Brain microvascular endothelial cell (primary cell): ENCODE measurements at places on chromosomes 2 and 18.

GRCh38 chr2:83191316-83191715 lies 1267.8 kb downstream of the SUCLG1 start:
- DNase-seq = peak; percentile 11

- DNase-seq = no peak
Observed at GRCh38 chr2:11805920-11806319, 59.5 kb downstream of the LPIN1 start.

DNA sequence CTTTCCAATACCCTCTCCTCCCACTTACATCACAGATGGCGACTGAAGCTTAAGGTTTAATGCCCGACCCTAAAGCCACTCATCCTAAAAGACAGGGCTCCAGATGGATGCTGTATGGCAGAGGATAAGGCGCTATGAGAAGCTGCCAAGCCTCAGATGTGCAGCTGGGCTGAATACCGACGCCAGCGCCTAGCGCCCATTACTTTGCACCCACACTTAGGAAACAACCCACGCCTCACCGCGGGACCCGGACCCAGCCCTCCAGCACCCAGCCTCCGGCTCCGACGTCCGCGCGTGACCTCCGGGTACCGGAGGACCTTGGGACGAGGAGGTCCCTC lies 335 bp downstream of the TRAK2 start:
- no peak for DNase-seq

DNA sequence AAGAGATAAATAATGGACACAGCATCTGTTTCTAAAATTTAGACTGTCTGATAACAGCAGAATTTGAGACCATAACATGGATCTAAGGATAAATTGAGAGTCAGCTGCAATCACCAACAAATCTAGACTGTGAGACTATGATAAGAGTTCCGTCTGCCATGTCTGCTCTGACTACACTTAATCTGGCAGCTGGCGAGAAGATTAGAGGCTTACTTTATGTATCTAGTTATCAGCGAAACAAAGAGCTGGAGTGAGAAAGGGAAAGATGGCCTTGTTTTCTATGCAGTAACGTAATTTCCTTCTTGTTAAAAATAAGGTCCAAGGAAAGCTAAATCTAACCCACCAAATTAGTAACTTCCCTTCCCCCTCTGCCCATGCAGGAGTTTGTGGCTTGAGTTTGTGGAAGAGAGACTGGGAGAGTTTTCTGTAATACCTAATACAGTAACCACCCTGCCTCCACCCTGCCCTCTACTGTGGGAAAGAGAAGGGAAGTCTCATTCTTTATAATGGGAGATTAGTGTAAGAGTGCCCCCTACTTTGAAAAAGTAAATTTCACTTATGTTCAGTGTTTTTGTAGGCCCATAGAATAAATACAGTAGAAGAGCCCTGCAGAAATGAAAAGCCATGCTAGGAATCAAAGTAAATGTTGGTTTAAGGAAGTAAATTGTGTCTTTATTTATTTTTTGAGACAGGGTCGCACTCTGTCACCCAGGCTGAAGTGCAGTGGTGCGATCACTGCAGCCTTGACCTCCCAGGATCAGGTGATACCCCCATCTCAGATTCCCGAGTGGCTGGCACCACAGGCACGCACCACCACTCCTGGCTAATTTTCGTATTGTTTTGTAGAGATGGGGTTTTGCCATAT lies 27.5 kb downstream of the EML4 start:
- DNase-seq = peak; percentile 67

DNA sequence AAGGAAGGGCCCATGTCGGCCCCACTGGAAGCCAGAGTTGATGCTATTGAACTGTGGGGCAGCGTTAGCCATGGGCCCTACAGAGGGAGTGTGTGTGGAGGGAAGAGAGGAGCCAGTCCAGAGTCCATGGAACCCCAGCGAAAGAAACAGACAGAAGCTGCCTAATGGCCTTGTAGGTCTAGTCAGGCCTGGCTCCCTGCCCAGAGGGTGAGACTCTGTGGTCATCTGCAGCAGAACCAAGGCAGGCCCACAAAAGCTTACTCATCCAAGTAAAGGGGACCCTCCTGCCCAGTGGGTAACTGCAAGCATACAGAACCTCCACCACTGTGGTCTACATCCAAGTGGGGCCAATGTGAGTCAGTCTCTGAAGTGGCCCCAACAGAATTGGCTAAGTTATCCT lies 439.8 kb downstream of the TGIF1 start:
- peak; percentile 39 for DNase-seq

DNA sequence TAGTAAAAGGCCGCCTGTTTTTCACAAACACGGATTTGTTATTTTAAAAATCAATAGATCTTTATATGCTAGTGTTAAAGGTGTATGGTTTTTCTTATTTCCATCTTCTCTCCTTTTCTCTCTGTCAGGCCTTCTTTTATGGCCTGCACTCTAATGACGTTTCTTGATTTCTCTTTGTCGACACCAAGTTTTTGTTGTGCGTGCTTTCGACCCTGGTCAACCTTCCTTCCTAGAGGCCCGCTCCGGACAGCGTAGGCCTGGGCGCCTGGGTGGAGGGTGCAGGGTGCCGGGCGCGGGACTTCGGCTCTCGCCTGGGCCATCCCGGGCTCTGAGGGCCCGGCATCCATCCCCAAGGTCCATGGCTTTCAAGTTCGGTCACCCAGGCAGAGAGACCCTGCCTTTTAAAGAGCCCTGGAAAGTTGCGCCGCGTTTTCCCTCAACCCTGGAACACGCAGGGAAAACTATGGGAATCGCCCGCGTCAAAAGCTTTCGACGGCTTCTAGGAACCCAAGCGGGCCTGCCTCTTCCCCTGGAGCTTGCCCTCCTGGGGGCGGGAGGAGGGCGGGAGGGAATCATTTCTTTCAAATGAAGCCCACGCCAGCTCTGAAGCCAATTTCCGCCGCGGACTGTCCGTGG lies 4.1 kb upstream of the SATB2 start:
- no peak for DNase-seq

DNA sequence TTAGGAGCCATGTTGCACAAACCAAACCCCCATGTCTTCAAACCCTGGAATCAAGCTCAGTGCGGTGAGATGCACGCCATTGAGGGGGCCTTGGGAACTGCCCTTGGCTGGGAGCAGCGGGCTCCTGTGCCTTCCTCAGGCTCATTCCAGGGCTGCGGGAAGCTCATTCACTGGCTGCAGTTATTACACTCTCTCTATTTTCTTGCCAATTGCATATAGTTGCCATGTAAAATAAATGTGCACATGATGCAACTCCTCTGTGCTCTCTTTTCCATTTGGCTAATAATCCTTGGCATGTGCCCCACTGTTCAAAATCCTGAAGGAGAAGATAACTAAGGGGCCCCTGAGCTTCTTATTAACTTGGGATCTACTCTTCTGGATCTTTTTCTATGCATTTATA lies 74.7 kb downstream of the KCTD1 start:
- DNase-seq = no peak

DNA sequence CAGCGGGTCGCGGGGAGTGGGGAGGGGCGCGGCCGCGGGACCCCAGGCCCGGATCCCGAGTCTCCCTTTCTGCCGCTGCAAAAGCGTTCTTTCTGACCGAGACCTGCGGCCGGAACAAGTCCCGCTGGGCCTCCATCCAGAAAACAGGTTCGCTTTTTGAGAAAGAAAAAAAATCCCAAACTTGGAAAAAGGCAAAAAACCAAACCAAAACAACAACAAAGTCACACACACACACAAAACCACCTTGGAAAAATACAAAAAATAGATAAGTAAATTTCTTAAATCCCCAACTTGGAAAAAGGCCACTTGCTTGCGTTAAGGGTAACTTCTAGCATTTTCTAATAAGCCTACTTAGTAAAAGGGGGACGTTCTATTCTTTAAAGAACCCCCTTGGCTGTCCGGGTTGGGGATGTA lies 250 bp upstream of the CHST10 start:
- DNase-seq = no peak

DNA sequence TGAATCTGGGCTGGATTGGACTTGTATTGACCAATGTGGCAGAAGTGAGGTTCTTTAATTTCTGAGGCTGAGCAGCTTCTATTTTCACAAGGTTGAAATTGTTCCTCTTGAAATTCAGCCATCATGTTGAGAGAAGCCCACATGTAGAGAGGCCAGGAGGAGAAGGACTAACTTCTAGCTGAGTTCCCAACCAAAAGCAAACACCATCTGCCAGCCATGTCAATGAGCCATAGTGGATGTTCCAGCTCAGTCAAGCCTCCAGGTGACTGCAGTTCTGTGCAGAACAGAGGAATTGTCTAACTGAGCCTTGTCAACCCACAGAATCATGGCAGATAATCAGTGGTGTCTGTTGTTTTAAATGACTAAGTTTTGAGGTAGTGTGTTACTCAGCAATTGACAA lies 110.6 kb upstream of the ACVR1 start:
- no peak for DNase-seq

DNA sequence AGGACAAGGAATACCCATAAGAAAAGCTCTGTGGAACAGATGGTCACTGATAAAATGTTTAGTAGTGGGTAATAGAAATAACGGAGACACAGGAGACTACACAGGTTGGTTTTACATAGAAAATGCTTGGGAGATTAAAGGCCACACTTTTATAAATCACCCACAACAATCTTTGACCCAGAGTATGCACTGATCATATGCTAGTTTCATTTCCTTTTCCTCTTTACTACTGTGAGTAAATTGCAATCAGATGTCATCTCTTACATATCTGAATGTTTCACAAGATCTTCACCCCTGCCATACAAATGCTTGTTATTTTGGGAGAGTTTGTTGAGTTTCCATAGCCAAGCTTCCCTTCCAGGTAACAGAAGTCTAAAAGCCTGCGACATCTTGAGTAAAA lies 978.4 kb upstream of the KLHL29 start:
- DNase-seq = no peak

DNA sequence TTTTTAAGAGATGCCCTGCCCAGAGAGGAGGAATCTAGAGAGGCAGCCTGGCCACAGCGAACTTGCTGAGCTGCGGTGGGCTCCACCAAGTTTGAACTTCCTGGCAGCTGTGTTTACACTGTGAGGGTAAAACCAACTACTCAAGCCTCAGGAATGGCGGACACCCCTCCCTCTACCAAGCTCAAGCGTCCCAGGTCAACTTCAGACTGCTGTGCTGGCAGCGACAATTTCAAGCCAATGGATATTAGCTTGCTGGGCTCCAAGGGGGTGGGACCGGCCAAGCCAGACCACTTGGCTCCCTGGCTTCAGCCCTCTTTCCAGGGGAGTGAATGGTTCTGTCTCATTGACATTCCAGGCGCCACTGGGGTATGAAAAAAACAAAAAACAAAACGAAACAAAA lies 289.4 kb downstream of the KCNS3 start:
- DNase-seq = peak; percentile 32

GRCh38 chr2:43341959-43342757 lies 115.8 kb upstream of the ZFP36L2 start:
- no peak for DNase-seq

- no peak for DNase-seq
Observed at GRCh38 chr18:63321291-63321690, 1.7 kb upstream of the BCL2 start.

GRCh38 chr2:31558401-31559295 lies 22.1 kb downstream of the SRD5A2 start:
- peak; percentile 7 for DNase-seq

DNA sequence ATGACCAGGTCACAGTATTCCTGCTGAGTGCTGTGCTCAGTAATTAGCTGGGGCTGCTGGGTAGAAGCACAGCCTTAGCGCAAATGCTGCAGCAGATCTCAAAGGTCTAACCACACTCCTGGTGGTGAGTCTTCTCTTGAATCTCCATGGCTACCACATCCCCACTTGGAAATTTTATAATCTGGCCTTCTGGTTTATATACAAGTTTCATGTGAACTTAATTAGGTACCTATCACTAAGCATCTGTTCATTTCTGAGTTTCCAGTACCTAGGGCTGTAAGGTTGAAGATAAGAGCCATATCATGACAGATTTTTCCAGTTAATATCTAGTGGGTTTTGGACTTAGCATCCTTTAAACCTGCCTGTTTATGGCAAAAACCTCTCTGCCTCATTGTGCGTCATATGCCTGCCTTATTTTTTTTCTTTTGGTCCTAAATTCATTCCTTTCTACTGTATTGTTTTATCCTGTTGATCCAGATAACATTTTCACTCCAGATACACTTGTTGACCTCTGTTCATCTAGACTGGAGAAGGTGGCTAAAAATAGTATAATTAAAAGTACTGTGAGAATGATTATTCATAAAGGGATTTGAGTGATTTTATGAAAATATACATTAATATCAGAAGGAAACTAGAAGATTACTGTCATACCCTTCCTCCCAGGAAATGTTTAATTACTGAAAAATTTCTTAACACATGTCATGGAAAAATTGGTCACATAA lies 168.4 kb upstream of the THUMPD2 start:
- no peak for DNase-seq

GRCh38 chr18:58049000-58049688 lies 5.1 kb downstream of the NEDD4L start:
- no peak for DNase-seq

DNA sequence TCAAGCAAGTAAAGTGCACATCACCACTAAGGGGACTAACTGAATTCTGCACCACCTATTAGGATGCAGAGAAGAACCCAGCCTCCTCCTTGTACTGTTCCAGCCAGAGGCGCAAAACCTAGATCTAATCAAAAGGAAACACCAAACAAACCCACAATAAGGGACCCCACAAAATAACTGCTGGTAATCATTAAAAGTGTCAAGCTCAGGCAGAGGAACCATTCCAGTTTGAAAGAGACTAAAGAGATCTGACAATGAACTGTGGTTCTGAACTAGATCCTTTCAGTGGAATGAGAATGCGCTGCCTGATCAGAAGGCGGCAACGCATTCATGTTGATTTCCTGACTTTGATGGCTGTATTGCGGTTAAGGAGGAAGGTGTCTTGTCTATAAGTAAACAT lies 16.8 kb downstream of the HDLBP start:
- DNase-seq = no peak

GRCh38 chr2:237638176-237638575 lies 10.8 kb downstream of the LRRFIP1 start:
- DNase-seq = no peak

DNA sequence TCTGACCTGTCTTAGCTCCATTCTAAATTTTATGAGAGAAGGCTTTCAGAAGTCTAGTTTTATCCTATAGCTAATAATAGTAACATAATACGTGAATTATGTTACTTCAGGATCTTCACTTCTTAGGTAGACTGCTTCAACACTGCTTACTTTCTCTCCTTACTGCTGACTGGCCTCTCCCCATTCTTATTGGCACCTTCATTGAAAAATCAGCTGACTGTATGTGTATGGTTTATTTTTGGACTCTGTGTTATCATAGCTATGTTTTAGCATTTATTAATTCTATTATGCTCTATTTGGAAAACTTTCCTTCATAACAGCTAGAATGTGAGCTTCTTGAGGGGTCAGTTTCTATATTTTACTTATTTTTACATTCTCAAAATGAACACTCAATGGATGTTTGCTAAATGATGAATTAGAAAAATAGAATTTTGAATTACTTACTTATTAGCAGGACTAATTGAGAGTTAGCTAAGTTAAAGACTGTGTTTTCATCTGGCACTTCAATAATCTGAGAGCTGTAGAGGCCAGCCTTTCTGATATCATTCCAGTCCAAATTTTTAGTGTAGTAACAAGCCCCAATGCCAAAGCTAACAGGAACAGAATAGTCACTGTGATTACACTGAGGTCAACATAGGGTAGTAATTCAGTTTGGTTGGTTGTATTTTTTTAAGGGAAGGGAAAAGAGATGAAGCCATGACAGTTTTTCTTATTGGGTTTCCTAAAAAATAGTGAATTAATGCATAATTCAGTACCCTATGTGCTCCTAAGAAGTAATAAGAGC lies 92.3 kb downstream of the TTC27 start:
- no peak for DNase-seq
